ENCODE measurements at places on chromosomes 12 and 14.

DNA sequence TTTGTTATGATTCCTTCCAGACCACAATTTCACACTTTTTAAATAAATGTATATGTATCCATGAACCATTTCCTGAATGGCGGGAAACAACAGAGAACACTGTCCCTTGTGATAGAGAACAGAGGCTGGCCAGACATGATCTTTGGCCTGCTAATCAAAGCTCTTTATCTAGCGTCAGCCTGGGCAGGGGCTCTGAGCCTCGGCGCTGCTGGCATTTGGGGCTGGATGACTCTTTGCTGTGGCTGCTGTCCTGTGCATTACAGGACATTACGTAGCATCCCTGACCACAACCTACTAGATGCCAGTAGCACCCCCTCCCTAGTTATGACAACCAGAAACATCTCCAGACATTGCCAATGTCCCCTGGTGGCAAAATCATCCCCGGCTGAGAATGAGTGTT, 77.7 kb downstream of the DNAH10 start:
- no peak for DNase-seq

DNA sequence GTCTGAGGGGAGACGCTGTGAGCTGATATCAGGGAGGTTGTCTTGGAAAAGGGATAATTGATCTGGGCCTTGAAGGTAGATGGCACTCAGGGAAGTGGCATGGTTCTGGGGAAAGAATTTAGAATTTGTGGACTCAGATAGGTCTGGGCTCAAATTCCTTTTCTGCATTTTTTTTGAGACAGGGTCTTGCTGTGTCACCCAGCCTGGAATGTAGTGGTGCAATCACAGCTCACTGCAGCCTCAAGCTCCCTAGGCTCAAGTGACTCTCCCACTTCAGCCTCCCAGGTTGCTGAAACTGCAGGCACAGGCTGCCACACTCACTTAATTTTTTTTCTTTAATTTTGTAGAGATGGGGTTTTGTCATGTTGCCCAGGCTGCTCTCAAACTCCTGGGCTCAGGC, 98.1 kb upstream of the NCOR2 start:
- no peak for DNase-seq

DNA sequence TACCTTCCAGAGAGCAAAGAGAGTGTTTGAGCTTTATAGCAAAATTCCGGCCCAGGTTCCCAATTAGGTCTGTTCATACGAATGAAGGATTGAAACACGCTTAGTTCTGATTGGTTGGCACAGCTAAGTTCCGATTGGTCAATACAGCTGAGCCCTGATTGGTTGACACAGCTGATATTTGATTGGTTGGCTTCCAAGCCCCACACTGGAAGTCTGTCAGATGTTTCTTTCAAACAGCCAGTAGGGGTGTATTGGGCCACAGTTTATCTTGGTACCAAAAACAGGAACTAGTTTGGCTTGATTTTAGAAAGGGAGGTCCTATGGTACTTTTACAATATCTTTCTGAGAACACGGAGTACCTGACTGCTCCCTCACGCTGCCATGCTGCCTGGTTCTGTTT, 93.4 kb downstream of the CAND1 start:
- no peak for DNase-seq

GRCh38 chr14:70027785-70028428, 148.7 kb downstream of the SMOC1 start:
- peak; percentile 56 for DNase-seq

DNA sequence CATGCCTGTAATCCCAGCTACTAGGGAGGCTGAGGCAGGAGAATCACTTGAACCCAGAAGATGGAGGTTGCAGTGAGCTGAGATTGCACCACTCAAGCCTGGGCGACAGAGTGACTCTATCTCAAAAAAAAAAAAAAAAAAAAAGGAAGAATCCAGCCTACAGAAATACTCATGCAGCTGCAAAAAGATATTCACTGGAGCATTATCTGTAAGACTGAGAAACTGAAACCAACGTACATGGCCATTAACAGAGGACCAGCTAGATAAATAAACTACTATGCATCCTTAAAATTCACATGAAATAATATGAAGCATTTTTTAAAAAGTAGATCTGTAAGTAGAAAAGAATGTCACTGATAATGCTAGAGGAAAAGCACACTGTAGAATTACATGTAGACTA, 3.5 kb downstream of the SLC7A7 start:
- no peak for DNase-seq

- no peak for DNase-seq
These were observed 763.9 kb downstream of the NRXN3 start for GRCh38 chr14:78933948-78934524.
